Motor neuron (in vitro differentiated cells): ENCODE measurements at places on chromosomes 13 and 19. TPM values are rescaled to one million over a fixed set of nuclear protein-coding genes. Genes with fewer than 3 reads are reported as not detected.

Gene FAM124A
- 3.9 and 5.0 TPM in 2 replicates for total RNA-seq

Gene RGL3
- total RNA-seq = 0.66 and 0.94 TPM in 2 replicates

GRCh38 chr13:97753942-97754670 lies 199.4 kb upstream of the IPO5 start:
- ATAC-seq = no peak

- no peak for ATAC-seq
Measured at GRCh38 chr19:42090672-42091071, 14.7 kb downstream of the ZNF574 start.

DNA sequence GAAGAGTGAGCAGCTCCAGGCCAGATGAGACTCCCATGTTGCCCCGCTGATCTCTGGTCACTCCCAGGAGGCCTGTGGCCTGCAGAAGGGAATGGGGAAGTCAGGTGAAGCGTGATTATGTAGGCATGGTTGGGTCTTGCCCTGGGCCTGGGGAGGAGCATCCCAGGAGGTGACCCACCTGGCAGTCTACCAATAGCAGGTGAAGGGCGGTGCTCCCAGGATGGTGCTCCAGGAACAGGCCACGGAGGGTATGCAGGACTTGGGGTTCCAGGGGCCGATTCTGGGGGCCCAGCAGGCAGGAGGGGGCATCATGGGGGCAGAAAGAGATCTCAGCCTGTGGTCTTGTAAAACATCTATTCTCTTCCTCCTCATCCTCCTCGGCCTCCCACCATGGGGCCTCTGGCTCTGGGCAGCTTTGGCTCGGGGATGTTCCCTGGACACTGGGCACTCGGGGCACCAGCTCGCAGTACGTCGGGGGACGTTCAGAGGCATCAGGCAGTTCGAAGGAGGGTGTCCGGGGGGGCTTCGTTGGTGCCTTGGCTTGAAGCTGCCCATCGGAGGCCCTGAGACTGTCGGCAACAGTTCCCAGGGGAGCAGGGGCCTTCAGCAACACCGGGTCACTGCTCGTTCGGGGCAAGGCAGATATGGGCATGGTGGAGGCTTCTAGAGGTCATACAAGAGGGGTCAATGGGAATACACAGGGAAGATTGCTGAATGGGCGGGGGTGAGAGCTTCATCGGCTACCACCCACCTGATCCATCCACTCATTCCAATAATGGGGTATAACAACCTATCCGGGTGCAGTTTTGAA lies 12.4 kb downstream of the SH2D3A start:
- ATAC-seq = no peak

DNA sequence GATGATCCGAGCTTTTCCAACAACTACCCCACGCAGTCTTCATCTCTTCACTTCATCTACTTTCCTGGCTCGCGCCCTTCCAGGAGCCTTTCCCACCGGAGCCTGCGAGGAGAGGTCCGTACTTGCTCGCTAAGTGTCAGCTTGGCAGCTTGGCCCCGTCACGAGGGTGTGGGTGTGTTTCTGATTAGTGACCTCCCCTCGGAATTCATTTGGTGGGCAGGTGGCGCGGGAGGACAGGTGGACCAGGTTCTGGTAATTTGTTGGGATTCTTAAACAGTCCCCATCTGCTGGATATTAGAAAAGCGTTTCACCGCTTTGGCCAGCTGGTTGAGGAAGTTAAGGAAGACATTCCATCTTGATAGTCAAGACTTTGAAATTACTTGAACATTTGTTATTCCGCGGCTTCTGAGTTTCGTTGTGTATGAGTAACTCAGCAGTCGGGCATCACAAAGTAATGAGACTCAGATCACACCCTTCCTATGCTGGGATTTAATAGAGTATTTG lies 515 bp downstream of the UFM1 start:
- ATAC-seq = peak; percentile 51

- peak; percentile 49 for ATAC-seq
Measured at GRCh38 chr13:112073245-112074138, 6.5 kb downstream of the SOX1 start.

DNA sequence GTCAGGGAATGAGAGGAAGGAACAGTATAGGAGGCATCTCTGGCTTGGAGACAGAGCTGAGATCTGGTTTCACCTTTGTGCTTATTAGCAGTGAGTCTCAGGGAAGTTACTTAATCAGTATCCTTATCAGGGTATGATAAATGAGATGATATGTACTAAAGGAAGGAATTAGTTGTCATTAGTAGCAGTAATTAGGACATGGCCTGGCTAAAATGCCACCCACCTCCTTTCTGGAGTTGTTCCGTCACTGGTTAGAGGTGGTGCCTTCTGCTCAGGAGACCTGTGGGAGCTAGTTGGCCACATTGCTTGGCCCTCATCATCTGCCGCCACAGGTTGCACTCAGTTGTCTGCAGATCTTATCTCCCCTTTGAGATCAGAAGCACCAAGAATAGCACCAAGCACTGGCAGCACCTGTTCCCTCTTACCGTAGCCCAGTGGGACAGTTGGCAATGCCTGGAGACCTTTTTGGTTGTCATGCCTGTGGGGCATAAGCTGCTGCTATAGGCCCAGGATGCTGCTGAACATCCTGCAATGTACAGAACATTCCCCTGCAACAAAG lies 4.7 kb downstream of the GPATCH1 start:
- ATAC-seq = no peak
